ENCODE measurements at places on chromosomes 11 and 22.

GRCh38 chr11:86469491-86470388, 95.1 kb downstream of the CCDC81 start:
- no peak for DNase-seq

DNA sequence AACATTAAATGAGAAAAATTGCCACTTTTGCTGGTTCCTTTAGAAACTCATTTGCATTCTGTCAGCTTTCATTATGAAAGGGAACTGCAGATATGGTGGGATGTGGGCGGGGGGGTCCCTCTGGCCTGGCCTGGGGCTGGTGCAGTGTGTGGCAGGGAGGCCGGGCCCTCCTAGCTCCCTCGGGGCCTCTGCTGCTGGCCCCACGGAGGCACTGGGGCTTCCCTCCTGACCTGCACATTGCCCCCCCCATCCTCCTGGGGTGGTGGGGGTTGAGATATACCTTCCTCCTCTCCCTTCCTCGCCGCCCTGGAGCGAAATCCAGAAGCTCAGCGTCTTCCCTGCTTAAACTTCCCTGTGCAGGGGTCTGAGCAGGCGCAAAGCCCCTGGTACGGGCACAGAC, 1005.9 kb downstream of the BRD1 start:
- DNase-seq = no peak

GRCh38 chr11:125083312-125084056, 20.4 kb downstream of the SLC37A2 start:
- no peak for DNase-seq

DNA sequence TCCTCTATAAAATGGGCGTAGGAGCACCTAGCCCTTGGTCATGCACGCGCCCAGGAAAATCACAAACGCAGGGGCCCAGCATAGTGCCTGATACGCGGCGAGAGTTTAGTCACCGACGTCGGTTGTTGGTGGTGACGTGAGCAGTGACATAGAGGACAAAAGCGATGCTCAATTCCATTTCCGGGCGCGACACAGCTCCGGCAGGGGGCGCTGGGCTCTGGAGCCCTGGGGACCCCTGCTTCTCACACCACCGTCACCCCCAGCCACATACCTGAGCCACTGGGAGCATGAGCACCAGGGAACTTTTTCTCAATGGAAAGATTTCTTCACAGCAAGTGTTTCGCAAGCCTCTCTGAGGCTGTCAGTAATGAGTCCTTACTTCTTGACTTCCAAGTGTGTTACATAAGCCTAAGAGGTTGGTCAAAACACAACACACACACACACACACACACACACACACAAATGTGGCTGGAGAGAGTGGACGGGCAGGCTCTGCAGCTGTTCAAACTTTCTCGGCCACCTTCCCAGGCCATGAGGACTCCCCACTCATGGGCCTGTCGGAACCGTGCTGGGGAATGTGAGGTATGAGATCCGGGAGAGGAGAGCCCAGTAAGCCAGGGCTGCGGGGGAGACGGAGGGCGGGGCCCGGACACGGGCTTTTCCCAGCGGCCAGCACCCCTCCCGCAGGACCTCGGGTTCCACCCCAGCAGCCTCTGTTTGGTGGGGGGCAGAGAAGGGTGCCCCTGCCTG, 36.9 kb upstream of the LINC01488 start:
- peak; percentile 89 for DNase-seq

DNA sequence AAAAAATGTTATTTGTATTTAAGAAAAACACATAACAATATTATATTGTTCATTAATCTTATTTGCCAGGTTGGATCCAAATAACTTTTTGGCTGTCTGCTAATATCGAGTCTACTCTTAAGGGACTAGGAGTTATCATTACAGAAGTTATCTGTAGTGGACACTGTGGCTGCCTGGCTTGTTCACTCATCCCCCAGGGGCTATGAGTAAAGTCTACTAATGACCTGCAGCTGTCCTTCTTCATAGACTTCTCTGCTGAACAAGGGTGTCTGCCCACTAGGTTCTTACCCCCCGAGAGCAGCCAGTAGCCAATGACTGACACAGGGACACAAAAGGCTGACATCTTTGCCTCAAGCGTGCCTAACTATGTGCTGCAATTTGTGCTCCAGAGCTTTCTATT, 69.7 kb downstream of the APIP start:
- no peak for DNase-seq

GRCh38 chr11:35141071-35141470, 2.1 kb downstream of the CD44 start:
- DNase-seq = no peak

GRCh38 chr11:78933350-78933749, 358.7 kb upstream of the NARS2 start:
- DNase-seq = no peak
